ENCODE measurements at places on chromosomes 3 and 15.

GRCh38 chr15:91465086-91465485, 365.0 kb downstream of the SV2B start:
- no peak for DNase-seq

DNA sequence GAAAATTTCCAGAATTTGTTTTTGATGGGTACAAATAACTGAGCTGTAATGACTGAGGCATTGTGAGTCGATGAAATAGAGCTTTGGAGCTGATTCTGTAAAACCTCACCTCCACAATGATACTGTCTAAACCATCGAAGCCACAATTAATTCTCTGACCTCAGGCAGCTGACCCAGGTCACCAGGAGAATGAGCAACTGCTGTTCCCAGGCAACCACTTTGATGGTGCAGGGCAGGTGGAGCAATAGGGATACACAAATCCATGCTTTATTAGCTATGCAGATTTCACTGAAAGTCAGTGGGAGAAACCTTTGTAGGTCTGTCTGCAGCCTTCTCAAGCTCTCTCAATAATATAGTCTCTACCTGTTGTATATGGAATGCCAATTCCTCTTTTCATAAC, 204.4 kb downstream of the RYR3 start:
- no peak for DNase-seq

GRCh38 chr3:177483182-177483967, 286.1 kb upstream of the TBL1XR1 start:
- no peak for DNase-seq

DNA sequence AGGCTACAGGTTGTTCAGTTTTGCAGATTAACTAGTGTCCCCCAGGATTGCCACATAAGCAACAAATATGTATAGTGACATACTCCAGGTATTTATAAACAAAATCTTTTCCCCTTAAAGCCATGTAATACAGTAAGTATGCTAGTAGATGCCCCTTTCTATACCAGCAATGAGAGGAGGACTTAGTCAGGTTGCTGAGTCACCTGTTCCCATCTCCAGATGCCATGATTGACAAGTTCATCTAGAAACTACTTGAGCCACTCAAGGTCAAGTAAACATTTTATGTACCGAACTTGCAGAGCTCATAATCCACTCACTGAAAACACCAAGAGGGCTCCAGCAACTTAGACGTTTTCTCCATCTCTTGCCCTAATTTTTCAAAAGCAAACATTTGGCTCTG, 18.2 kb downstream of the SLC9A9 start:
- no peak for DNase-seq

DNA sequence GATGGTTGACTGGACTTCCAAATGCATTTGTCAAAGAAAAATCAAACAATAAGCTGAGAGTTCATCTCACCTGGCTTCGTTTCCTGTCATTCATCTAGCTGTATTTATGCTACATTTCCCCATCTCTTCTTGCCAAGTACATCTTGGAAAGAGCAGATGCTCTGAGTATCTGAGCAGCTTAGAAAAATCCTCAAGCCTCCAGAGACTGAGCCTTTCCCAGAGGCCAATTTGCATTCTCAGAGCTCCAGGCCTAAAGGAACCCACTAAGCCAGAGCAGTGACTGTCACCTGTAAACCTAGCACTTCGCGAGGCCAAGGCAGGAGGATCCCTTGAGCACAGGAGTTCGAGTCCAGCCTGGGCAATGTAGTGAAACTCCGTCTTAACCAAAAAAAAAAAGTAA, 100.5 kb downstream of the XXYLT1 start:
- DNase-seq = no peak

- DNase-seq = no peak
Measured at GRCh38 chr3:34881026-34881425, 758.3 kb upstream of the ARPP21 start.

DNA sequence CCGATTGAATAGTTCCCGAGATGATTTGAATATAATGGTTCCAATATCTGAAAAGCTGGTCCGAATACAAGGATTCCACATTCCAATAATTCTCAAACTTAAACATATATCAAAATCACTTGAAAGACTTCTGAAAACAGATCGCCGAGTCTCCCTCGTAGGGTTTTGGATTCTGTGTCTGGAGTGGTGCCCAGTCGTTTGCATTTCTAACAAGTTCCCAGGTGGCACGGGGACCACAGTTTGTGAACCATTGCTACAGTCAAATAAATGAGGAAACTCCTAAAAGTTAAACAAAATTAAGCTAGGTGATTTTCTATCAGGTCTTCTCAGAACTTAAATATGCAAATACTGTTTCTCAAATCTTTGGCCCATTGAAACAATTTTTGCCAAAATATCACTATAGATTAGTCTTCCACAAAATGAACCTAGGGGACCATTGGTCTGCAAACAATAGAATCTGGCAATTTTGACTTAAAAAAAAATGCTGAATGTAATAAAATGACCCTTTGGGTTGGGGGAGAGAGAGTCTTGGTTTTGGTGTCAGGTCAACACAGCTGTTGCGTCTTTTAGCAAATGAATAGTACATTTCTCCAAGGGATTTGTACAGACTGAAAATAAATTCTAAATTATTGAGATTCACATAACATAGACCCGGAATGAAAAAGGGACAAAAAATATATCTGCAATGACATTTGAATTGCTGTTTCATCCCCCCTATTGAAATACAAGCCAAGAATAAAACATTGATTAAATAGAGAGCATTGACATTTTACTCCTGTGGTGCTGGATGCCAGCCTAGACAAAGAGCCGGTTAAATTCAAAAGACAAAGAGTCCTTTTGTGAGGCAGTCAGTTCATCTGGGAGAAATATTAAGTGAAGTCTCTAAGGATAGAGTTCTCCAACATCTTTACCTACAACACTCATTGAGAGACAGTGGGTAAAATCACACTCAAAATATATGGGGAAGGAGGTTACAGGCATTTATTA, 175.7 kb upstream of the ADAMTS9 start:
- DNase-seq = no peak

GRCh38 chr3:188832146-188832545, 339.6 kb upstream of the TPRG1 start:
- no peak for DNase-seq

DNA sequence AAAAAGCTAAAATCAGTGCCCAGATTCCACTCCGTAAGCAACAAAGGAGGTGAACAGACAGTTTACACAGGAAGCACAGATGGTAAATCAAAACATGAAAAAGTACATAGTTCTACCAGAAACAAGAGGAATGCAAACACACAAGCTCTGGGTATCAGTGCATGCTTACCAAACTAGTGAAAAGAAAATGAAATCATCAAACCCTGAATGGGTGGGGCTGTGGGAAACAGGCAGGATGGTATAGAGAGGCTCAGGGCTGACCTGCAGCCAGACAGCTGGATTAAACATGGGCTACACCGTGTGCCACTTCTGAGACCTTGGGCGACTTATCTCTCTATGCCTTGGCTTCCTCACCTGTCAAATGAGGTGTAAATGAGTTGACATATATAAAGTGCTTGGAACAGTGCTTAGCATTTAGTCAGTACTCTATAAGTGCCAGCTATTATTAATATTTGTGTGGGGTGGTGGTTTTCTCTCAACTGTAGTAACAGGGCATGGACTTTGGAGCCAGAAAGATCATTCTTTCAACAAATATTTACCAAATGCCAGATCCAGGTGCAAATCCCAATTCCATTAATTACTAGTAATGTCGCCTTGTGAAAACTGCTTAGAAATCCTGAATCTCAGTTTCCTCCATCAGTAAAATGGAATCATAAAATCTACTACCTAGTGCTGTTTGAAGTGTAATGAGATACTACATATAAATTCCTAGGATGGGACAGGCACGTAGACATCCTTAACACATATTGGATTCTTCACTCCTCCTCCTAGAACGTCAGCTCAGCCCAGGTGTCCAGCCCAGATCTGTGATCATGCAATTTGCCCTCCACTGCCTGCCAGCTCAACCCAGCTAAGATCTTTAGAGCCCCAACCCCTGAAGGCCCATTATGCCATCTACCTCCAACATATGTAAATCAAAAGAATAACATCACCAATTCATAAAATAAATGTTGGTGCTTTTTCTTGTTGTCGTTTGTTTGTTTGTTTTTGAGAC, 55.5 kb upstream of the SMAD3 start:
- DNase-seq = no peak

DNA sequence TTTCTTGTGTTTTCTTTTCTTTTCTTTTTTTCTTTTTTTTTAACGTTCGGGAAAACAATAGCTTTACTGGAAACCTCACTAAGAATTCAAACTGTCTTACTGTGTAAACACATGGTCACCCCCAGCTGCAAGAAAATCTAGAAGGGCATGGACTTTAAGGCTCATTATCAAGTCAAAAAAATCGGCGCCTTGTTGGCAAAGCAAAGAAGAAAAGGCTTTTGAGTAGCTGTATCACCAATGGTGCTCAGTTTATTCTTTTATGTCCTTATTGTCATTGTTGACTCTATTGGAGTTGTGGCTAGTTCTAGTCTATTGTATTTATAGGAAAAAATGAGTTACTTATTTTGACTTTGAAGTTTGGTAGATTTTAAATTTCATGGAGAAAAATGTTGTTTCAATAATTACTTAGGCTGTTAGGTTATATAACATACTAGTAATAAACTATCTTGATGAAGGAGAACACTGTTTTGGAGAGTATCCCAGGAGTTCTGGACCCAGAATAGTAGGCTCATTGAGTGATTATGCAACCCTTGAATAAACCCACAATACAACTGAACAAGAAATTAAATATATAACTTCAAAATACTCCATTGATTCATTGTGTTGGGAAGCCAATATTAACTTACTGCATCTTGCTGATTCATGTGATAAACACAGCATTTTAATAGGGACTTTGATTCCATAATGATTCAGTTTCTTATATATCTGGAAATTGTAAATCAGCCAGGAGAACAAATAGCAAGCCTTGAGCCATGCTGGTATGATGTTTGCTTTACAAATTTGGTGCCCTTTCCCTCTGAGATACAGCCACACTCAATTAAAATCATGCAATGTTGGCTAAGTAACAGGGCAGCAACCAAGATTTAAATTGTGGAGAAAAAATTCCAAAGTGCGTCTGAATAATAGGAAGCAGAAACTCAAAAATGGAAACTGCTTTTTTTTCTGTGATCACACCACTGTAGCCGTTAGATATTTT, 27.8 kb upstream of the GOLIM4 start:
- no peak for DNase-seq

DNA sequence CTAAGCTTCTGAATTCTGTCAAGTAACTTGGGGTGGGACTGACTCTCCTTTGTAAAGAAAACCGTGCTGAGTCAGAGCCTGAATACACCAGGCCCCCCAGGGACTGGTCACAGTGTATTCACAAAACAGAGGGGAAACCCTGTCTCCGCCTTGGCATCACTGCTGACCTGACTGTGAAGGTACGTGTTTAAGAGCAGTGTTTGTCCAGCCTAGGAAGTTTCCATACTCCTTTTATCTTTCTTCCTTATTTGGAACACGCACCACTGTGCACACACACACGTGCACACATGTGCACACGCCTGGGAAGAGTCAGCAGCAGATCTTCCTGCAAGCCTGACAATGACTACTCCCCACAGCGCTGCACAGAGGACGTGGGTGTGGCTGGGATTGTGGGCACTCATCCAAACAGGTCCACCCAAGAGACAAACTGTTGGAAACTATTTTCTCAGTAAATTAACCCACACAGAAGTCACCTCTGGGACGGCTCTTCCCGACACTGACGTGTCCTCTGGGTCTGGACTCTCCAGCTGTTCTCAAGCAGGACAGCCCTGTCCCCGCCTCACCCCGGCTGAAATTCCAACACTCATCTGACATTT, 87.7 kb downstream of the ATP10A start:
- DNase-seq = peak; percentile 90

DNA sequence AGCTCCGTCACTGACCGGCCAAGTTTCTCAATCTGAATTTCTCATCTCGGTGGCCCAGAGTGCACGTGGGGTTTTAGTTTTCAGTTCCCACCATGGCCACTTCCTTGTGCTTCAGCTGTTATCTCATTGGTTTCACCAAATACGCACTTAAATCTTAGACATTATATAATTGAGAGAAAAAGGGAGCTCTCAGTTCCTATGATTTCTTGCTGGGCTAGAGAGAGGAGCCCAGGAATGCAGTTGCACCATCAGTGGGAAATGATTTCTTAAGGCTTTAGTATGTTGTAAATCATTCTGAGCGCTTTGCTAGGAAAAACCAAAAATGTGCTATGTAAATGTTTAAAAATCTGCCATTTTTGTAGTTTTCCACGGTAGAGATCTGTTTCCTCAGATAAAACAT, 53.2 kb downstream of the OXNAD1 start:
- no peak for DNase-seq
